NCI-H2029 treated with DMSO at 0.1 percent for 48 hours (cell line): ENCODE measurements at places on chromosomes 7 and 10.

- DNase-seq: no peak
Observed at GRCh38 chr7:113796557-113796956, 122.3 kb downstream of the PPP1R3A start.

DNA sequence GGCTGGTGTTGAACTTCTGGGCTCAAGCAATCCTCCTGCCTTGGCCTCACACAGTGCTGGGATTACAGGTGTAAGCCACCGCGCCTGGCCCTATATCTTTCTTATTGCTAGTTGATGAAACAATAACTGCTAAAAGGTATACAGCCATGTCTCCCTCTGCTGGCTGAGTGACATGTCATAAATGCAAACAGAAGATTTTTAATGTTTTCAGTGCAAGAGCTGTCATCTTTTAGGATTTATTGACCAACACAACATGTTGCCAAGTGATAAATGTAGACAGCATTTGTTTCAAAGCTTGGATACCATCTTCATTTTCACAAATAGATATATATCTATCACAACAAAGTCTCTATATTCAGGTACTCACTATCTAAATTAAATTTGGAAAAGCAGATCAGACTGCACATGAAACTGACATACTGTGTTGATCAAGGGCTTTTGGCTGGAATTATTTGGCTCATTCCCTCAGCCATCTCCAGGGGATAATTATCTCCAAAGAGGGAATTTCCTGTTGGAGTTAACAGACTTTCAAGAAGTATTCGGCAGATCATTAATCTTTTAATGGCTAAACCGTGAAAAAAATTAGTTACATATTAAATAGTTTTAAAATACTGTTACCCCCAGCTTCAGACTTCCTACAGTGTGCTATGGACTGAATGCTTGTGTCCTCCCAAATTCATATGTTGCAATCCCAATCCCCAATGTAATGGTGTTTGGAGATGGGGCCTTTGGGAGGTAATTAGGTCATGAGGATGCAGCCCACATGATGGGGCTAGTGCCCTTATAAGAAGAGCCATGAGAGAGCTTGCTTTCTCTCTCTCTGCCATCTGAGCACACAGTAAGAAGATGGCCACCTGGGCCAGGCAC, 41.3 kb upstream of the SRPK2 start:
- peak; percentile 34 for DNase-seq

DNA sequence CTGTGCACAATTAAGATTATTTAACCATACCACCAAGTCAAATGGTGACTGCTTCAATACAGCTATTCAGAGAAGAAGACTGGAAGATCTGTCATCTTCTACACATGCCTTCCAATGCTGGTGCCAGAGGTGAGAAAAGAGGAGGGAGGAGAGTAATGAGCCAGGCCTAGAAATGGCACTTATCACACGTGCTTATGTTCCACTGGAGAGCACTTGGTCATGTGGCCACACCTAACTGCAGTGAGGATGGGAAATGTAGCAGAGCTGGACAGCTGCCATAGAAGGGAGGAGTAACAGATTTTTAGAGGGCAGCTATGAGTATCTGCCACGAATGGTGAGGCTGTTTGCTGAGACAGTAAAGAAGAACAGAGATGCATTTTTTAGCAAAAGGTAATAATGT, 77.1 kb downstream of the MPLKIP start:
- DNase-seq: peak; percentile 95

GRCh38 chr7:123096434-123096833, 100.9 kb upstream of the TAS2R16 start:
- no peak for DNase-seq

DNA sequence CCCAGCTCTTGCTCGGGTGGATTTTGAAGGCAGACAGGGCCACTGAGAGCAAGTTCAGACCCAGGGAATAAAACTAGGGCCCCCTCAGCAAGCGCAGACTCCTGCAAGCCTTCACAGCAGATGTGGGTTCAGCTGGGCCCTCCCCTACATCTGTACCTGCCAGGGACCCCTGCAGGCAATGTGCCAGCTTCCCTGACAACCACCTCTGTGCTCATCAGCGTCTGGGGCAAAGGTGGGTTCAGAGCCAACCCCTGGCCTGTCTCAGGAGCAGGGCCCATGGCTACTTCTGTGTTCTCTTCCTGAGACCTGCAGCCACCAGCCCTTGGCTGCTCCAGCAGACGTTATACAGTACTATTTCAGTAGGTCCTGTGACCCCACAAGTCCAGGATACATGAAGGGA, 189.5 kb downstream of the DIP2C start:
- no peak for DNase-seq

DNA sequence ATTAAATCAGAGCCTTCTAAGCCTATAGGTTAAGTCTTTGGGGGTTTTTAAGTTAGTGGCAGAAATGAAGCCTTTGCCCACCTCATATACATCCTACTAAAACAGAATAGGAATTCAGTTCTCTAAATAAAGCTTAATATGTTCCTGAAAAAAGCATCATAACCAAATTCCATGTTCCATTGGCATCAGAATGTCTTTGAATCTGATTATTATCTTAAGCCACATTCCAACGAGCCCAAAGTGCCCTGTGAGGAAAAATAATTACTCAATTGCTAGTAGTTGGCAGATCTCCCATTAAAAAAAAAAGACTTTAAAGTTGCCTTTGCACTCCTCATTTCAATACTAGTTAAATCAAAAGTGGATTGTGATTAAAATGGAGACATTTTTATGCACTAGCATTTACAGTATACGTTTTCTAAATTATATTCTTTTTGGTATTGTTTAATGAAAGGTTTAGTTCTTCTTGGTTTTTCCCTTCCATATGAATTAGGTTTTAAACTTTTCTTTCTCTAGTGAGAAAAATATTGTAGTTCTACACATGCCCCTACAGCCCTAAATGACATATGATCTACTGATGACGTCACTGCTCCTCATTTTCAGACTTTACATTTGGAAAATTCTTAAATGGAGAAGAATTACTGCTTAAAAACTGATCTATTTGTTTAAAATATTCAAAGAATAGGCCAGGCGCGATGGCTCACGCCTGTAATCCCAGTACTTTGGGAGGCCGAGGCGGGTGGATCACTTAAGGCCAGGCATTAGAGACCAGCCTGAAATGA, 54.3 kb upstream of the CABCOCO1 start:
- DNase-seq: no peak

DNA sequence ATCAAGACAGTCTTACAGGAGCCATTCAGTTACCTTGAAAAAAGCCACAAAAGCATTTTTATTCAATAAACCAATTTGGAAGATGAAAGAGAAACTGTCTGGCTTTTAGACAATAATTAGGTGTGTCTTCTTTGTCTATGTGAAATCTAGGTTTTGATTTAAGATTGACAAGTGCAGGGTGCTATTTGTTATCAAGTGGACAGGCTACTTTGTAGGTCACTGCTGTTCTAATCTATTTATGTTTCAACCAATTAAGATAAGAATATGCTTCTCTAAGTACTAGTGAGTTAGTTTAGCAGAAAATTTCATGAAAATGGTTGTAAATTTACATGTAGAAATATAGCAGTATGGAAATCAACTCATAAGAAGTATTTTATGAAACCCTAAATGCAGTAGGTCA, 177.5 kb downstream of the CACNA2D1 start:
- DNase-seq: no peak

- no peak for DNase-seq
Observed at GRCh38 chr7:28297801-28298459, 114.4 kb upstream of the CREB5 start.

DNA sequence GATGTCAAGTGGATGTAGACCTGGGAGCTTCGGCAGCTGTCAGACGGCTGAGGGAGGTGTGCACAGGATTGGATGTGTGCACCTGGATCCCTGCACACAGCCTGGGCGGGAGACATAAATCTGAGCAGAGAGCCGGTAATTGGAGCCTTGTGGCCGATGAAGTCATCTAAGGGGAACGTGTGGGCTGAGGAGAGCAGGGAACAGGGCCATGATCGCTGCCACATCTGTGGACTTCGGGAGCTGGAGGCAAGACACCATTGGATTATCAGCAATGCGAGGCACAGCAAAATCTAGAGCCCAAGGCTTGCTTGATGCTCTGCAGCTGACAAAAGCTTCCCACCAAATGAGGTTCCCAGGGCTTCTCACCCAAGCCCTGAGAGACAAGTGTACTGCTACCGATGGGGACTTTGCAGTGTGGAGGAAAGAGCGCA, 147.7 kb downstream of the PTPN20 start:
- DNase-seq: no peak

GRCh38 chr7:151923097-151923876, 33.0 kb upstream of the GALNTL5 start:
- DNase-seq: no peak

DNA sequence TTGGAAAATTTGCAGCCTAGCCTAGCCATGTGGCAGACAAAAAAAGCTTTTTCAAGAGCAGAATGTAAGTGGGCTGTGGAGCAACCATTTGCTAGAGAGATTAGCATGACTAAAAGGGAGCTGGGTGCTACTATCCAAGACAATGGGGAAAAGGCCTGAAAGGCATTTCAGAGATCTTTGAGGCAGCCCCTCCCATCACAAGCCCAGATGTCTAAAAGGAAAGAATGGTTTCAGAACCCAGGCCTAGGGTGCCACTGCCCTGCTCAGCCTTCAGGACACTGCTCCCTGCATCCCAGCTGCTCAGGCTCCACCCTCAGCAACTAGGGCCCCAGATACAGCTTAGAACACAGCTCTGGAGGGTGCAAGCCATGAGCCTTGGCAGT, 24.7 kb downstream of the PNLIPRP3 start:
- no peak for DNase-seq

DNA sequence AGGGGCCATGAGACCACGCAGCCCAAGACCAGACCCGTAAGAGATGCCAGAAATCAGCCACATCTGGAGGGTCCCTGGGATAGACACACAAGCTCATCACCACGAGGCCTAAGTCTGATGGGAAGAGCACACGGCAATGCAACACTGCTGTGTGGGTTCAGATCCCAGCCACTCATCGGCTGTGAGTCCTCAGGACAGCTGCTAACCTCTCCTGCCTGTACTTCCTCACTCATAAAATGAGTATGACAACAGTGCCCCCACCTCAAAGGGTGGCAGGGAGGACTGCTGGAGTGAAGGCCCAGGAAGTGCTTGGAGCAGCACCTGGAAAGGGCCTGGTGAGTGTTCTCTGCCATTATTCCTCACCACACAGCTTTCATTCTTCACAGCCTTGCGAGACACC, 60.9 kb downstream of the MAD1L1 start:
- DNase-seq: peak; percentile 41

GRCh38 chr10:20887706-20888555, 9.2 kb downstream of the NEBL start:
- DNase-seq: no peak

GRCh38 chr10:132665946-132666704, 119.8 kb downstream of the NKX6-2 start:
- no peak for DNase-seq

DNA sequence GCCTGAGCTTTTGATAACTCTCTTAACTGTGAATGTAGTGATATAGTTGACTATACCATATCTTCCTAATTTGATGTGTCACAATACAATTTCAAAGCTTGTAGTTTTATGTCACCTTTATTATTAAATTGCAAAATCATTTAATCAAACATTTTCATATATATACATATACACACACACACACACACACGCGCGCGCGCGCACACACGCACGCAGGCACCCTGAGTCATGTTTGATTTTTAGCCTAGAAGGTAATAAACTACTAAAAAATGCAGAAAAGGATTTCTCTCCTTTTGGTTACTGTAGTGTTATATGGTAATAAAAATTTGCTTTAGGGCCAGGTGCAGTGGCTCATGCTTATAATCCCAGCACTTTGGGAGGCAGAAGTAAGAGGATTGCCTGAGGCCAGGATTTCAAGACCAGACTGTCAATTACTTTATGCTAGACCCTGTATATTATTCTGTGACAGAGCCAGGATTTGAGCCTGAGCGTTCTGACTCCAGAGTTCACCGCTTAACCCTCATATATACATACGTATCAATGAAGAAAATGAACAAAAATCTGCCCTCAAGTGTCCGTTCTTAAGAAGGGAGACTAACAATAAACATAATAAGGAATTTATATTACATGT, 89.6 kb downstream of the PODXL start:
- DNase-seq: no peak

DNA sequence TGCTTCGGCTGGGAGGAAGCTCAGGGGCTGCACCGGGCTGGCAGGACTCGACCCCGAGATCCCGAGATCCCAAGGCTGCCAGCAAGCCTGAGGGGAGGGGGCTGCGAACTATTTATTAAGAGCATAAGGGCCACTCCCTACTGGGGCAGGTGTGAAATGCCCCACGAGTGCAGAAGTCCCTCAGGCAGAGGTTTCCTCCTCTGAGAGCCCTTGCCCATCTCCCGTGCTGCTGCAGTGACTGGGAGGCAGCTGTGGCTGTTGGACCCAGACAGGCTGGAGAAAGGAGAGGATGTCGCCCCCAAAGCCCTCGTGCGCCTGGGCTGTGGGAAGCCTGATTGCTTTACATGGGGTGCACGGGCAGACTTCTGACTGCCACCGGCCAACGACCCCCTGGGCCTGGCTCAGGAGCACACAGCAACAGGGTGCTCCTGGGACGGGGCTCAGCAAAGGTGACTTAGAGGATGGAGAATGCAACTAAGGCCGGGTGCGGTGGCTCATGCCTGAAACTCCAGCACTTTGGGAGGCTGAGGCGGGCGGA, 39.8 kb downstream of the RGS10 start:
- DNase-seq: no peak

GRCh38 chr10:66321723-66322665, 603.8 kb upstream of the LRRTM3 start:
- DNase-seq: no peak

GRCh38 chr7:47818796-47819606, 129.3 kb downstream of the PKD1L1 start:
- peak; percentile 43 for DNase-seq

DNA sequence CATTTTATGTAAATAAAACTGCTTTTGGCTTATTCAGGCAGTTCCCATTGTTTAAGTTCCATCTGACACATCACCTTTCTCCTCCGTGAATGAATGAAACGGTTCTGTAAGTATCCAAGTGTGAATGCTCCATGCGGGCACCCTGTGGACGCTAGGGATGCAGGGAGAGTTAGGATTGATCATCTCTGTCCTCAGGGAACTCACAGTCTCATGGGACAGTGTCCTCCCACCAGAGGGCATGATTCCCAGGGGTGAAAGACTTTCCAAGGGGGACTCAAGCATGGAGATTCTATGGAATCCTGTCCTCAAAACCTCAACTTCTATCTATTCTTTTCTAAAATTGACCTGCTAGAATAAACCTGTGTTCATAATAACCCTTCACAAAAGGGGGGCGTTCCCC, 98.8 kb downstream of the HECW1 start:
- DNase-seq: no peak
